ENCODE measurements at places on chromosomes 11 and 22.

- no peak for DNase-seq
Observed at GRCh38 chr11:64713781-64714363, 9.1 kb downstream of the NRXN2 start.

DNA sequence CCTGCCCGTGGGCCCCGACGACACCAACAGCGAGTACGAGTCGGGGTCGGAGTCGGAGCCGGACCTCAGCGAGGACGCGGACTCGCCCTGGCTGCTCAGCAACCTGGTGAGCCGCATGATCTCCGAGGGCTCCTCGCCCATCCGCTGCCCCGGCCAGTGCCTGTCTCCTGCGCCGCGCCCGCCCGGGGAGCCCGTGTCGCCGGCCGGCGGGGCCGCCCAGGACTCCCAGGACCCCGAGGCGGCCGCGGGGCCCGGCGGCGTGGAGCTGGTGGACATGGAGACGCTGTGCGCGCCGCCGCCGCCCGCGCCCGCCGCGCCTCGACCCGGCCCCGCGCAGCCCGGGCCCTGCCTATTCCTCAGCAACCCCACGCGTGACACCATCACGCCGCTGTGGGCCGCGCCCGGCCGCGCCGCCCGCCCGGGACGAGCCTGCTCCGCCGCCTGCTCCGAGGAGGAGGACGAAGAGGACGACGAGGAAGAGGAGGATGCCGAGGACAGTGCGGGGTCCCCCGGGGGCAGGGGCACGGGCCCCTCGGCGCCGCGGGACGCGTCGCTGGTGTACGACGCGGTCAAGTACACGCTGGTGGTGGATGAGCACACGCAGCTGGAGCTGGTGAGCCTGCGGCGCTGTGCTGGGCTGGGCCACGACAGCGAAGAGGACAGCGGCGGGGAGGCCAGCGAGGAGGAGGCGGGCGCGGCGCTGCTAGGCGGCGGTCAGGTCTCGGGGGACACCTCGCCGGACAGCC lies 3.8 kb downstream of the MAPK8IP2 start:
- DNase-seq: no peak

DNA sequence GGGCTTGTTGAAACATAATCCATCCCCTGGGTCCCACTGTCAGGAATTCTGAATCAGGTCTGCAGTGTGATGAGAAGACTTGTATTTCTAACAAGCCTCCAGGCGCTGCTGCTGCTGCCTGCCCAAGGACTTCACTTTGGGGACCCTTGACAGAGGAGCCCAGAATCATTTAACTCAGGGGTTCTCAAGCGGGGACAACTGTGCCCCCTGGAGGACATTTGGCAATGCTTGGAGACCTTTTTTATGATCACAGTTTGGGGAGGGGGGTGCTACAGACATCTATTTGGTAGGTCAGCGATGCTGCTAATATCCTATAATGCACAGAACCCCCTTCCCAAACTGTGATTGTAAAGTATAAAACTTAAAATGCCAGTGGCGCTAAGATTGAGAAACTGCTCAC lies 312.8 kb downstream of the OPCML start:
- no peak for DNase-seq

GRCh38 chr22:46187862-46188261 lies 37.5 kb downstream of the PPARA start:
- DNase-seq: no peak

DNA sequence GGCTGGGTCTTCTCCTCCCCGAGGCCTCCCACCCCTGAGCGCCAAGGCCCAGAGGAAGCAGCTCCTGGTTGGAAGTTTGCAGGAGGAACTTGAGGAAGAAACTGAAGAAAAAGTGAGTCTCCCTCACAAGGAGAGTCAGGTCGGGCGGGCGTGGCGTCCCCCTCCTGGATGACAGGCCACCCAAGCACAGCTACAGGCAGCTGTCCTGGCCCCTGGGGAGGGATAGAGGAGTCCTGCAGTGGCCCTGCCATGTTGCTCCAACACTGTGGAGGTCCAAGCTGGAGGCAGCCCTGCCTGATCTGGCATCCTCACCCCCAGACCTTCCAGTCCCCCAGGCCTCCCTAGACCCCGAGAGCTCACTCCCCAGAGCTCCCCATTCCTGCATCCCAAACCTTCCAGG lies 1150.1 kb downstream of the BRD1 start:
- no peak for DNase-seq

GRCh38 chr11:6780829-6781228 lies 2.0 kb upstream of the OR2AG1 start:
- DNase-seq: no peak

DNA sequence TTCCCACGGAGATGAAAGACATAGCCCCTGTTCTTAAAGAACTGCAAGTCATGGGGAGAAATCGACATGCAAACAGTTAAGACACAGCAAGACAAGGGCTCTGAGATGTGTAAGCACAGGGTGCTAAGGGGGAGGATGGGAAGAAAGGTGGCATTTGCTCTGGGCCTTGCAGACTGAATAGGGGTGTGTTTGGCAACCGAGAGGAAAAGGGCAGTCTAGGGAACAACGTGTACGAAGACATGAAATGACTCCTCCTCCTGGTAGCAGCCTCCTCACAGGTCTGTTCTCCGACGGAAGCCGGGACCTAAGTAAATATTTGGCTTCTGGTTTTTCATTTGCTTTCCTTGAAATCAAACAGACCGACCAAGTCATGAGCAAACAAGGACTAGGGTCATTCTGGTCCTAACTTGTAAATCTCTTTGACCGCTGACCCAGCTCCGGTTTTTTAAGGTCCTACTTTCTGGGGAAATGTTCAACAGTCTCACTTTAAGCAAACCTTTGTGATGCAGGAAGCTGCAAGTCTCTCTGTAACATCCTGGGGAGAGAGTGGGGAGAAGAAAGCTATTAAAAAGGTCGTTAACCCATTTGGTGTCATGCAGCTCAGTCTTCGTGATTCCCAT lies 19.7 kb downstream of the NNMT start:
- DNase-seq: no peak

GRCh38 chr11:128928400-128928799 lies 14.3 kb downstream of the TP53AIP1 start:
- DNase-seq: no peak

- no peak for DNase-seq
Observed at GRCh38 chr11:96051820-96052219, 127.9 kb upstream of the MTMR2 start.

- DNase-seq: no peak
Observed at GRCh38 chr11:126152152-126152551, 59.3 kb downstream of the RPUSD4 start.

DNA sequence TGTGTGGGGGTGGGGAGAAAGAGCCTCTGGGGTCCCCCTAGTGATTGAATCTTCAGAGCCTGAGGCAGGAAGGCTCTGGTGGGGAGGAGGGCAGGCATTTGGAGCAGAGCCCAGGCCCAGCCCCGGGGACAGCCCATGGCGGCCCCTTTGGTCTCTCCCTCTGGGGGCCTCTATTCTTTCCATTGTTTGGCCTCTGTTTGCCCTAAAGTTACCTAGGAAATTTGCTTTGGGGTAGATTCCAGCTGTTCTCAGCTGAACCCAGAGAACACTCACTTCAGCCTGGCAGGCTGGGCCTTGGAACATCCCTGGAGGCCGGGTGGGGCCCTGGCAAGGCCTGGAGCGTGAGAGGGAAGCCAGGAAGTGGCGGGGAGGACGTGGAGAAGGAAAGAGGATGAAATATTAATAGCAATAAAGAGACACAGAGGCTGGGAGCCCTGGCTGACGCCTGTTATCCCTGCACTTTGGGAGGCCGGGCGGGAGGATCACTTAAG lies 22.9 kb upstream of the A4GALT start:
- peak; percentile 98 for DNase-seq

DNA sequence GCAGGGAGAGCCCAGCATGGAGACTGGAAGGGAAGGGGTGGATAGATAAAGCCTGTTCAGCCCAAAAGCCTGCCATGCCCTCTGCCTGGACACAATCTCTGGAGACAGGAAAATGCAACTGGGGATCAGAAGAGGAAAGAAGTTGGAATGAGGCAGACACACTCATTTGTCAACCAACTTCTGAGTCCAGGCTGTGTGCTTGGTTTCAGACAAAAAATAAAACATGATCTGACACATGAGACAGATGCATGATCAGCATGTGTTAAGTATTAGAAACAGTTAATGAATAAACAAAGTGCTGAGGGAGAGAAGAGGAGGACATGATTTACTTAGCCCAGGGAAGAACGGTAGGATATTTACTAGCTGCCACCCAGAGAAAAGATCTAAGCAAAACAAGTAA lies 839 bp downstream of the LRRN4CL start:
- DNase-seq: no peak
